ENCODE measurements at places on chromosomes 1 and 21.
A peak's percentile ranks its signal among the peaks of the same experiment; 100 is the strongest.

- no peak for DNase-seq
Measured at GRCh38 chr1:34371829-34372532, 195.3 kb downstream of the C1orf94 start.

DNA sequence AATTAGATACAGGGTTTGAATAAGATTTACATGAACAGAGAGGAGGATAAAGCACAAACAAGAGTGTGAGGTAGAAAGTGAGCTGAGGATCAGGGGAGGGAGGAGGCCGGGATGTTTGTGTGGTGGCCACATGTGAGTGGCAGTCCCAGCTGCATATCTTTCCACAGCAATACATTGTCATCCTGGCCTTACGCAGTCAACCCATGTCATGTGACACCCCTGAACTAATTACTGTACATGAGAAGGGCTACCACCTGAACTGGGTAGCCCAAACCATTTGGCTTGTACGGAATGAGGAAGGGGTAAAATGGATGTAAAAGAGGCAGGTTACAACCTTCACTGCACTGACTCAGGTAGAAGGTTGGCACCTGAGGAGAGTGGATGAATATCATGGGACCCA, 4.2 kb downstream of the SLAMF7 start:
- no peak for DNase-seq

DNA sequence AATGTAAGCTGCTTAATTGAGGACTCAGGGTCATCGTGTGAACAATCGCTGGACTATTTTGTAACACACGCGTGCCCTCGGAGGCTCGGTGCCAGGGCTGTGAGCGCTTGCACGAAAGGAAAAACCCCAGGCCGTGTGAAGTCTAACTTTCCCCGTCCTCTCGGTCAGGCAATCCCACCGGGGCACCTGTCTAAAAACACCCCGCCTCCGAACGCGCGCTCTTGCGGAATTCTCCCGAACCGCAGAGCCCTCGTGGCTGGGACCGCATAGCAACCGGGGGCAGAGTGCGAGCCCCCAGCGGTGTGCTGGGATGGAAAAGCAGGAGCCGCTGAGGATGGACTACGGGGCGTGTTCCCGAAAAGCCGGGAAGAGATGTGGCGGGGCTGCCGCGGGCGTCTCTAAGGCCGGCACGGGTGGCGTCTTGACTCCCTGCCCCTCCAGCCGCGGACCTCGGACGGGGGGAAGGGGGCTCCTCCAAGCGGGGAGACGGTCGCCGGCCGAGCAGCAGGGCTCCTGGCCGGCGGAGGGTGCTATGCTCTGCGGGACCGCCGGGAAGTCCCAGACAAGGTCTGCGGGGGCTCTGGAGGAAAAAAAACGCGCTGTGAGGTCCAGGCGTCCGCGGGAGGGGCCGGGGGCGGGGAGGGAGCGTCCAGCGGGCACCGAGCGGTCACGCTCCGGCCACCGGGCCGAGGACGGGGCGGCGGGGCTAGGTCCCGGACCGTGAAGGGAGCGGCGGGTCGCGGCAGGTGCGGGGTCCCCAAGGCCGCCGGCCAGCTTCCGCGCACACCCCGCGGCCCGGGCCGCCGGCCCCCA, 936 bp downstream of the ZBTB21 start:
- peak; percentile 19 for DNase-seq

DNA sequence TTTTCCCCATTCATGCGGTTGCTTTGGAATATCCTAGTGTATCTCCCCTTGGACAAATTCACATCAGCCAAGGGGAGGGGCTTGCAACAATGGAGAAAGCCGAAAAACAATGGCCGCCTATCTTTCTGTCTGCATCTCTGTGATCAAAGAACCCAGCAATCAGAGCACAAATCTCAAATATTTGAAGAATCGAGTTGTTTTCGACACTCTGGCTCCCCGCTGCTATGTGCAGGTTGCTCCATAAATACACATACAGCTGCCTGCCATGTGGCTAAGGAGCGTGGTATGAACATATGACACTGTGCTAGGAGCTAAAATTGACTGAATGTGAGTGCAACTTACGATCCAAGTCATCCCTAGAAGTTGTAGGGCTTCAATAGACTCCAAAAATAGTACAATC, 8.5 kb downstream of the CFHR4 start:
- no peak for DNase-seq

GRCh38 chr21:43786807-43787440, 2.5 kb upstream of the RRP1 start:
- DNase-seq: no peak

Measured in HuH-7.5 (cell line).